ENCODE measurements at places on chromosomes 12 and 14.
A peak's percentile ranks its signal among the peaks of the same experiment; 100 is the strongest.

- no peak for DNase-seq
Measured at GRCh38 chr14:64947710-64948611, 5.4 kb upstream of the GPX2 start.

- DNase-seq, result no peak
Measured at GRCh38 chr12:17035372-17035771, 429.4 kb upstream of the LMO3 start.

DNA sequence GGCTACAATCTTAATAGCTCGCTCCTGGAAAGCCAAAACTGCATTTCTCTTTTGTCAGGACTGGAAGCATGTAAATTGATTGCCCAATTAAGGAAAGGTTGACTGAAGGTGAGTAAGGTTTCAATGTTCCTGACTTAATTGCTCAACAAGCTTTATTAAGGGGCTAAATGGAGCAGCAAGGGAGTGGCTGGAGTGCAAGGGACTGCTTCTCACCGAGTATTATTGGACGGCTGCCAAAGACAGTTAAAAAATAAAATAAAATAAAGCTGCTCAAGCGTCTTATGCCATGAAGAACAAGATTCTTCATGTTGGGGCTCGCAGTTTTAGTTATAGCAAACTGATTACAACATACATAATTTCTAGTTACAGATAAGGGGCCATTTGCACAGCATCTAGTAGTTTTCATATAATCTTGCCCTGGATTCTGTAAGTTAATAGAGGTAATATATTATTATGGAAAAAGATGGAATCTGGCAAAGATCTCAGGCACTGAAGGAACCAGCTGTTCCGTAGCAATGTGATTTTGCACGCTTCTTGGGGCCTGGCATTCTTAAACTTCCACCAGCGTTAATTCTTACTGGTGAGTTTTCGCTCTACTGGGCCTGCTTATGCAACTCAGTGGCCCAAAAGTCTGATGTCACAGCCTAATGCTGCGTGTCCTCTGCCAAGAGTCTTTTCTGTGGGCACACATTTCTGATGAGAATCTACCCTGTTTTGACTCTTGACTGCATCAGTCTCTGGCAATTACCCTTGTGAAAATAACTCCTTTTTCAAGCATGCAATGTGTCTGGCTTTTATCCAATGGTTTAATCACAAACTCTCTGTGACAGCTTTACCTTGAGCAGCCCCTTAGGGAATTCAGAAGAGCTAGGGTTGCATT, 108.5 kb downstream of the SLC38A1 start:
- DNase-seq, result no peak

DNA sequence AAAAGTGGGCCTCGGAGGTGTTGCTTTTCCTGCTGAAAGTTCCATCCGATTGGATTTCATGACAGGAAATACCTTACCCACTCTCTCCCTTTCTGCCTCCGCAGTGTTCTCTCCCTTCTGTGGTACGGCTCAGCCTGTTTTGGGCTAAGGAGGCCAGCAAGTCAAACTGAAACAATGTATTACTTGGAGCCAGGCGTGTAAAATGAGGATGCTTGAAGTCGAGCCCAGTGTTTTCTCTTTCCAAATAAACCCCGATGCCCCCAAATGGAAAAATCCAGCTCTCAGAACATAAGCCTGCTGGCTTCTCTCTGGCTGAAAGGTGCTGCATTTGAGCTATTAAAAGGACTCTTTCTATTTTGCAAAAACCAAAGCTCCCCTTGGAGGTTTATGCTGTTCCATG, 124.7 kb downstream of the ZNF664 start:
- DNase-seq, result no peak

DNA sequence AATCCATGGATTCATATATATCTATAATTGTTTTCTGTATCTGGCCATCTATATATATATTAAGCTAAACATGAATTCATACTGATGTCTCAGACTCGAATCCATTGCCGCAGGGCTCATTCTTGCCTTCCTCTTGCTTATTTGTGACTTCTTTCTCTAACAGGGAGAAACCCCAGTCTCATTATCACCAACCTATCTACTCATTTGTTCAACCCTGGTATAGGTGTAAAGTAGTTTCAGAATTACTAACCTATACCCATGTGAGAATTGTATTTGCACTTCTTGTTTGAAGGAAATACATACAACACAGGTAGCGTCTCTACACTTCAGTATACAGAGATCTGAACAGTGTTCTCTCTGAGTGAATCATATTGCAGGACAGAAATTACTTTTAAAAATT, 77.7 kb downstream of the PTPN11 start:
- DNase-seq, result no peak

GRCh38 chr12:86521870-86522269, 265.7 kb upstream of the MGAT4C start:
- DNase-seq, result no peak

- DNase-seq, result peak; percentile 22
Measured at GRCh38 chr14:53152184-53152886, 788 bp downstream of the DDHD1 start.

DNA sequence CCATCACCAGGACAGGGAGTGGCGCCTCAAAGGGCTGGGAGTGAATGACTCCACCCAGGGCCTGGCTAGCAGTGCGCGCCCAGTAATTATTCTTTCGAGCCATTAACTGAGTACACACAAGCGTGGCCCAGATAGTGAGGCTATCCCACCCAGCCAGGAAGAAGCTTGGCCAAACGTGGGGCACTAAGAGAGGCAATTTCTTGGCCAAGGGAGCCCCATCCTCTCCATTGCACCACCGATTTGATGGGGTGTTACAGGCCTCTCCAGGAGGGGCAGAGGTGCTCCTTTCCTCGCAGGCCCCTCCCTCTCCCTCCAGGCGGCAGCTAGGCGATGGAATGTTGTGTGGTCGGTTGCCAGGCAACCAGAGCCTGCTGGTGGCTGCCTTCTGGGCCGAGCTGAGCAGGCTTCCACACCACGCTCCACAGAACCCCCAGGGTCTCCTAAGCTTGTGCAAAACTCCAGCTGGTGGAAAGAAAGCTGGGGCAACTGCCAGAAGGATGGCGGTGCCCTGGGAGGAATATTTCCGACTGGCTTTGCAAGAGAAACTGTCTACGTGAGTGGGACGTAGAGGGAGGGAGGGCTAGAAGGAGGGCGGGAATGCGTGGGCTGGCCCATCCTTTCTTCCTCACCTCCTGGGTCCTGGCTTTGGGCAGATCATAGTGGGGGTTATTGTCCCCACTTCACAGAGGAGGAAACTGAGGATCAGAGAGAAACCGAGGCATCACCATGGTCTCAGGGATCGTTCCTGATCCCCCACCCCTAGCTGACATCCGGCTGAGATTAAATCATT, at the start of gene CFAP73:
Gene CFAP73 (plus strand): TSS at position 364 of the 790 bp plus-strand sequence. CDS start 134 bp downstream, at position 498.
- DNase-seq, result no peak

DNA sequence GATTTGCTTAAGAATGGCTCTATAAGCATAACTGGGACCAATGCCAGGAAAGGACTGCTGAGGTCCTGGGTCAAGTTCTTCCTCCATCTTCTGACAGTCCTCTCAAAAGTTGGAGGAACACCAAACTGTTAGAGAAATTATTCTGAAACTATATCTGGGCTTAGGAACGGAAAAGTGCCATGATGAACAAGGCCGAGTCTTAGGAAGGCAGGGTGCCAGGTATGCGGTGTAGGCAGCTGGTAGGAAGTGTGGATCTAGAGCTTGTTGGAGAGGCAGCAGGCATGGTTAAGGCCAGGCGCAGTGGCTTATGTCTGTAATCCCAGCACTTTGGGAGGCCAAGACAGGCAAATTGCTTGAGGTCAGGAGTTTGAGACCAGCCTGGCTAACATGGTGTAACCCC, 7.7 kb downstream of the GNPTAB start:
- DNase-seq, result no peak

DNA sequence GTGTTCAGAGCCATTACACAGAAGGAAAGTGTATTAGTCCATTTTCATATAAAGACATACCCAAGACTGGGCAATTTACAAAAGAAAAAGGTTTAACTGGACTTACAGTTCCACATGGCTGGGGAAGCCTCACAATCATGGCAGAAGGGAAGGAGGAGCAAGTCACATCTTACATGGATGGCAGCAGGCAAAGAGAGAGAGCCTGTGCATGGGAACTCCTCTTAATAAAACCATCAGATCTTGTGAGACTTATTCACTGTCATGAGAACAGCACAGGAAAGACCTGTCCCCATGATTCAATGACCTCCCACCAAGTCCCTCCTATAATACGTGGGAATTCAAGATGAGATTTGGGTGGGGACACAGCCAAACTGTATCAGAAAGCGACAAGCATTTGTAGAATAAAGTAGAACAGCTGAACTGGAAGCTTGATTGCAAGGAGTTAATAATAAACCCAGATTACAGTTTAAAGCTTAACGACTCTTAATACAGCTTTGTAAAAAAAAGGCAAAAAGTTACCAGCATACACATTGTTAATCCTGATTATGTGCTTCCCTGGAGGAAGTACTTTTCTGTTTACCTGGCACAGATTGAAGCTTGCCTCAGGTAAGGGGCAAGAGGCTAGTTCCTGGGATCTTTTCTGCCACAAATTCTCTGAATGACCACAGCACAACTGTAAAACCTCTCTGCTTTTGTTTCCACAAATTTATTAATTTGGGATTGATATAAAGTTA, 18.1 kb upstream of the STON2 start:
- DNase-seq, result no peak

DNA sequence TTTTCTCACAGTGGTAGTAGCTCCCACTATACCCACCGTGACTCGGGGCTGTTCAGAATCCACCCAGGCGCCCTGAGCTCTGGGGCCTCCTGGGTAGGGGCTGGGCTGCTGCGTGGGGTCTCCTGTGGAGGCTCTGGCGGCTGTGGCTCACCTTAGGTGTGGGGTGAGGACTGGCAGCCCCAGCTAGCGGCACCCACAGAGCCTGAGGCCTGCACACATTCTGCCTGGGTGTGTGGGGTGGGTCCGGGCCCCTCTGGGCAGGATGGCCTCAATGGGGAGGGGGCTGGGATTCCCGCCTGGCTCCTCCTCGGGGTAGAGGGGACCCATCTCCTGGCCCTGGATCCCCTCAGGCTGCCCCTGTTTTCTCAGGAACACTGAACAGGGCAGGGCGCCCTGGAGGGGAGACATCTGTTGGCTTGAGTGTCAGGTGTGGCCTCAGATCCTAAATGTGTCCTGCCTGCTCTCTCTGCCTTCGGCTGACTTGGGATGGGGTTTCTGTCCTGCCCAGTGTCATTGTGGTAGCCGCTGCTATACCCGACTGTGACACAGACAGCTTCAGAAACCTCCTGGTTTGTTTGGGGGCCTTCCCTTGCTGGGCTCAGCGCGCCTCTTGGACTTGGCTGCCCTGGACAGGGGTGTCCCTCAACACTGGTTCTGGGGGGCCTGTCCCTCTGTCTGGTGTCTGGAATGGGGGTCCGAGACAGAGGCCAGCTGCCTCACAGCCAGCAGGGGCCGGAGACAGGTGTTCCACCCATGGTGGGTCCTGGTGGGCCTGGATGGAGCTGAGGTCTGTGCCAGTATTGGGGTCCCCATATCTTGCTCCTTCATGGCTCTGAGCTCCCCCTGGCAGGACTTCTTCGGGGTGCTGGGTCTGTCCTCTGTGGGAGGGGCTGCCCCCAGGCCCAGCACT, 354.9 kb downstream of the TMEM121 start:
- no peak for DNase-seq

- no peak for DNase-seq
Measured at GRCh38 chr14:51650716-51651387, 858 bp upstream of the FRMD6 start.

DNA sequence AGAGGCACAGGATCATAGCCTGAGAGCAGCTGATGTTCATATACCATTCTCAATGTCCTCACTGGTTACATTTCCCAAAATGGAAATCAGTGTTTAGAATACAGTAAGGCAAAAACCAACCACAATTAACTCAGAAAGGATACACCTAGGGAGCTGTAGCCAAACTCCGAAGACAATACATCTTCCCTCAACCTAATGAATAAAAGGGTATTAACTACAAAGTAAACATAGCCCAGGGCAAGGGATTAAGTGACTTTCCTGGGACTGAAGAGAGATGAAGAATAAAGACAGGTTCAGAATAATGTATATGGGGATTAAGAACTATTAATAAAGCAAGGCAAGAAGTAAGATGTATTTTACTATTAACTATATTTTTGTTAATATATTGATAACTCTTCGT, 79.5 kb downstream of the RPS29 start:
- no peak for DNase-seq

- no peak for DNase-seq
Measured at GRCh38 chr12:4282103-4282891, 8.7 kb downstream of the CCND2 start.

DNA sequence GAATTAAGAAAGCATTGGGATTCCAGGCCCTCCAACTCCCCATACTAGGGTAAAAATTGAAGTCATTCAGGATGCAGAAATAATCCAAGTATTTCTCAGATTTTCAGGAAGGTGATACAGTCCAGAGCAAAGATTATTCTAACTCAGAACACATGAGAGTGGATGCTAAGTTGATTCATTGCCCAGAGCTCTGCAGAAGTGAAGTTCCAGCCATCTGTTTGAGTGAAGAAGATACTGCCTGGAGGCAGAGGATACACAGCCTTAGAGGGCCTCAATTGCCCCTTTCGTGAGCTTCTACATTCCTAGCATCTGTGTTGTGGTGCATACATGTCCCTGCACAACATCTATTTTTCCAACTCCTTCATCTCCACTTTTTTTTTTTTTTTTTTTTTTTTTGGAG, 36.9 kb upstream of the SMUG1 start:
- no peak for DNase-seq

GRCh38 chr14:106842687-106843086, 1316.3 kb downstream of the TMEM121 start:
- no peak for DNase-seq

GRCh38 chr14:26008290-26008689, 589.5 kb downstream of the NOVA1 start:
- no peak for DNase-seq

DNA sequence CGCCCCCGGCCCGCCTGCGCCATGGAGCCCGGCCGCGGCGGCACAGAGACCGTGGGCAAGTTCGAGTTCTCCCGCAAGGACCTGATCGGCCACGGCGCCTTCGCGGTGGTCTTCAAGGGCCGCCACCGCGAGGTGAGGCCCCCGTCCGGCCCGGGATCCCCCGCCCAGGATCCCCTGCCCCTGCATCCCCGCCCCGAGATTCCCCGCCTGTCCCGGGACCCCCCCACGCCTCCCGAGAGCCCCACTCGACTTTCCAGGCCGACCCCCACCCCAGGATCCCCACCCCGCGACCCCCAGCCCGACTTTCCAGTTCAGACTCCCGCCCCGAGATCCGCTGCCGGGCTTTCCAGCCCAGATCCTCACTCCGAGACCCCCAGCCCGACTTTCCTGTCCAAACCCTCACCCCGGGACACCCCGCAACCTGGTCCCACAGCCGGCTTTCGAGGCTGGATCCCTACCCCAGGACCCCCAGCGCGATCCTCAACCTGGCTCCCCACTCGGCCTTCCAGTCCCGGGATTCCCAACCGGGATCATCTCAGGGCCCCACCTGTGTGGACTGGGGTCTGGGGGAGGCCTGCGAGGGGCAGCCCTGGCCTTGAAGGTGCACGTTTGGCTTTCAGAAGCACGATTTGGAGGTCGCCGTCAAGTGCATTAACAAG, 688 bp downstream of the ULK1 start:
- no peak for DNase-seq

All from HS-5 (cell line).